ENCODE measurements at places on chromosomes 6 and 20. TPM values are rescaled to one million over a fixed set of nuclear protein-coding genes. Genes with fewer than 3 reads are reported as not detected.

Gene PHACTR1
- total RNA-seq, result 2.8 TPM

Gene KCNK5
- 9.8 TPM for total RNA-seq

Gene COL11A2
- total RNA-seq, result 0.82 TPM

Gene MARCKS
- total RNA-seq, result 52.1 TPM

Gene PCNA
- total RNA-seq, result 50.0 TPM

- DNase-seq, result no peak
- peaks cover 2% of the 10 kb centered on the region for H3K4me1 ChIP-seq
- H3K27me3 ChIP-seq, result no peaks in the 10 kb centered on the region
- no peaks in the 10 kb centered on the region for H3K36me3 ChIP-seq
These were observed 232.8 kb upstream of the RNF24 start for GRCh38 chr20:4247898-4248858.

GRCh38 chr6:11043961-11044711 is at the start of gene ELOVL2:
Gene ELOVL2, minus strand, starts transcription at chr6:11044305. Its CDS starts 75 bp downstream, at chr6:11044230.
- peak; percentile 31 for DNase-seq
- peaks cover 6% of the 10 kb centered on the region for H3K4me1 ChIP-seq
- no peaks in the 10 kb centered on the region for H3K36me3 ChIP-seq
- peak within 1 kb of the TSS; percentile 34 for H3K4me3 ChIP-seq

GRCh38 chr6:3499603-3500002 is 42.8 kb upstream of the SLC22A23 start:
- DNase-seq, result no peak
- H3K4me1 ChIP-seq, result no peaks in the 10 kb centered on the region
- no peak overlapping the region for H3K4me3 ChIP-seq
- H3K36me3 ChIP-seq, result no peaks in the 10 kb centered on the region
- H3K27me3 ChIP-seq, result no peaks in the 10 kb centered on the region

DNA sequence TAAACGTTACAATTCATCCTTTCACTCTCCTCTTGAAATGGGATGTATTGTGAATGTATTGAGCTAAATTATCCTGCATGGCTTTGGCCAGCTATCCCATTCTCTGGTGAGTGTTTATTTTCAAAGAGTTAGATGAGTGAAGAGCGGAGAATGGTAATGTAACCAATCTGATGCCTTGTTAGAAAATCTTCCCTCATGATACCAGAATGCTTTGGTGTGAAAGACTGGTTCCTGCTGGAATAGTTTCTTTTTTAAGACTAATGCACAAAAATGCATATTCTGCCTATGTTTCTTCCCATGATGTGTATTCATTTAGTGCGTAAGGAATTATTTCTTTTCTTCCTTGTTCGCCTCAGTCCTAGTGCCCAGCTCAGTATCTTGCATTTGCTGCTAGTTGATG is 506.7 kb downstream of the PRKN start:
- no peaks in the 10 kb centered on the region for H3K4me1 ChIP-seq
- H3K36me3 ChIP-seq, result no peaks in the 10 kb centered on the region
- DNase-seq, result no peak

- H3K36me3 ChIP-seq, result no peaks in the 10 kb centered on the region
- peak overlapping the region; percentile 95 for H3K4me3 ChIP-seq
- no peaks in the 10 kb centered on the region for H3K27me3 ChIP-seq
These were observed 951 bp downstream of the FOXP4 start for GRCh38 chr6:41546866-41547798.

GRCh38 chr6:41650120-41650519 is 11.9 kb downstream of the MDFI start:
- H3K27ac ChIP-seq, result no peak overlapping the region
- DNase-seq, result no peak
- no peaks in the 10 kb centered on the region for H3K27me3 ChIP-seq
- H3K4me3 ChIP-seq, result no peak overlapping the region
- no peaks in the 10 kb centered on the region for H3K36me3 ChIP-seq

DNA sequence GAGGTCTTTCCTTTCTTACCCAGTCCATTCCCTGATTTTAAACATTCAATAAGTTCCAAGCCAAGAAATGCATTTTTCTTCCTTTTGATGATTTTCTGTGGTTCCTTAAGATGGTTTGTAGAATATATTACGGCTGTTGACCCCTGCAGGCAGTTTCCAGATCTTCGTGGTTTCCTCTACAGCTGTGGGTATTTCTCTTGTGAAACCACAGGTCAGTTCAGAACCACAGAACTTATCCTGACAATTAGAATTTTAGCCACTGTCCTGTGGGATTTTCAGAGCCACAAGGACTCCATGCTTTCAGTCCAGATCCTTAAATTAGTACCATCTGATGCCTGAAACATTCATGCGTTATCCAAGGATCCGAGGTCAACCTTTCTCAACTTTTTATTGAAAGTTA is 29.7 kb upstream of the EXOC2 start:
- H3K36me3 ChIP-seq, result no peaks in the 10 kb centered on the region
- no peak for DNase-seq
- H3K27ac ChIP-seq, result no peak overlapping the region
- no peaks in the 10 kb centered on the region for H3K4me1 ChIP-seq
- H3K27me3 ChIP-seq, result no peaks in the 10 kb centered on the region

DNA sequence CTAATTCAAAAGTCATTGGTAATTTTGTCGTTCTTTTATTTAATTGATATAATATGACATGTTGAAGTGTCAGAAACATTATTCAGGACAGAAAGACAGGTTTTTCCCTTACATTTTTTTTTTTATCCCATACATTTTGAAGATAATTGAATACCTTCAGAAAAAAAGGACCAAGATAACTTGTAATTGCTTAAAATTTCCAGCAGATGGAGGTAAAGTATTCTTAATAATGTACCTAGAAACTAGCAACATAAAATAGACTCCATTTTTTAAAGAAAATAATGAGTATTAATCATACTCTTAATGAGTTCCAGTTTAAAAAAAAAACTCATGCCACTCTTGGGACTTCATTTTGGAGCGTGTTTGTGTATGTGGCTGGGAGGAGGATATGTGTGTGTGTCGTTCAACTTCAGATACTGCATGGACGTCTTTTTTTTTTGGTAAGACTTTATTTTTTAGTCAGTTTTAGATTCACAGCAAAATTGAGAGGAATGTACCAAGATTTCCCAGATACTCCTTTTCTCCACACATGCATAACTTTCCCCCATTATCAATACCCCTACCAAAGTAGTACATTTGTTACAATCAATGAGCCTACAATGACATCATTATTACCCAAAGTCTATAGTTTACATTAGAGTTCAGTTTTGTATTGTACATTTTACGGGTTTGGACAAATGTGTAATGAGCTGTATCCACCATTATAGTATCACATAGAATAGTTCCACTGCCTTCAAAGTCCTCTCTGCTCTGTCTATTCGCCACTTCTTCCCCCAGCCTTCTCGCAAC is 79.4 kb downstream of the ROS1 start:
- no peaks in the 10 kb centered on the region for H3K27me3 ChIP-seq
- no peak overlapping the region for H3K27ac ChIP-seq

- H3K27me3 ChIP-seq, result no peaks in the 10 kb centered on the region
- DNase-seq, result no peak
- no peaks in the 10 kb centered on the region for H3K36me3 ChIP-seq
- no peak overlapping the region for H3K27ac ChIP-seq
- no peaks in the 10 kb centered on the region for H3K4me1 ChIP-seq
These were observed 15.1 kb downstream of the KCNS1 start for GRCh38 chr20:45085867-45086266.

Measured in ovary (tissue), 10 donors.